ENCODE measurements at places on chromosomes 5 and 9. TPM values are rescaled to one million over a fixed set of nuclear protein-coding genes. Genes with fewer than 3 reads are reported as not detected.

GFI1B gene
- under 0.01 TPM for total RNA-seq

AGXT2 gene
- not detected for total RNA-seq

FRMD3 gene
- 3.7 TPM for total RNA-seq

CXXC5 gene
- 72.9 TPM for total RNA-seq

All from dermis lymphatic vessel endothelial cell (primary cell).